ENCODE measurements at places on chromosomes 16 and 17. TPM values are rescaled to one million over a fixed set of nuclear protein-coding genes. Genes with fewer than 3 reads are reported as not detected.
A peak's percentile ranks its signal among the peaks of the same experiment; 100 is the strongest.

RIPOR1 gene
- total RNA-seq: 66.9 TPM

DNA sequence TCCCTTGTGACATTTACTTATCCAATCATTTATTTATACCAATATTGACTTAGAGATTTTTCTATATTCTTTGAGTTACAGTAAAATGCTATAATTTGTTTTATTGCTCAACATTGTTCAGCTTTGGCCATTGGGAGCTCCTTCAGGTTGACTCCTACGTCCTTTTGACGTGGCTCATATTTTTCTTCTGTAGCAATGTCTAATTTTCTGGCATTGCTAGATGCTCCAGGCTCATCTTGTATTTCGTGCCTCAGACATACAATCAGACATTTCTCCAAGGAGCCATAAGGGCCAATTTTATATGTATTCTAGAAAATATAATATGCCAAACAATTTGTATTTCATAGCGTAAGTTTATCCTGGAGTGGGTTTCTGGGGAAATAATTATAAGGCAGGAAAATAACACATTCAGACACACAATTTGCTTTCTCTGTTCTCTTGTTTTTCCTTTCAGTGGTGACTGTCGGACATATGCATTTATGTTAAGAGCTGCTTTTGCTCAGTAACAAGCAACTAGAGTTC is 355.1 kb upstream of the MON1B start:
- DNase-seq: no peak

ADAMTS18 gene
- total RNA-seq: not detected

NTN1 gene
- 142 TPM for total RNA-seq

DNA sequence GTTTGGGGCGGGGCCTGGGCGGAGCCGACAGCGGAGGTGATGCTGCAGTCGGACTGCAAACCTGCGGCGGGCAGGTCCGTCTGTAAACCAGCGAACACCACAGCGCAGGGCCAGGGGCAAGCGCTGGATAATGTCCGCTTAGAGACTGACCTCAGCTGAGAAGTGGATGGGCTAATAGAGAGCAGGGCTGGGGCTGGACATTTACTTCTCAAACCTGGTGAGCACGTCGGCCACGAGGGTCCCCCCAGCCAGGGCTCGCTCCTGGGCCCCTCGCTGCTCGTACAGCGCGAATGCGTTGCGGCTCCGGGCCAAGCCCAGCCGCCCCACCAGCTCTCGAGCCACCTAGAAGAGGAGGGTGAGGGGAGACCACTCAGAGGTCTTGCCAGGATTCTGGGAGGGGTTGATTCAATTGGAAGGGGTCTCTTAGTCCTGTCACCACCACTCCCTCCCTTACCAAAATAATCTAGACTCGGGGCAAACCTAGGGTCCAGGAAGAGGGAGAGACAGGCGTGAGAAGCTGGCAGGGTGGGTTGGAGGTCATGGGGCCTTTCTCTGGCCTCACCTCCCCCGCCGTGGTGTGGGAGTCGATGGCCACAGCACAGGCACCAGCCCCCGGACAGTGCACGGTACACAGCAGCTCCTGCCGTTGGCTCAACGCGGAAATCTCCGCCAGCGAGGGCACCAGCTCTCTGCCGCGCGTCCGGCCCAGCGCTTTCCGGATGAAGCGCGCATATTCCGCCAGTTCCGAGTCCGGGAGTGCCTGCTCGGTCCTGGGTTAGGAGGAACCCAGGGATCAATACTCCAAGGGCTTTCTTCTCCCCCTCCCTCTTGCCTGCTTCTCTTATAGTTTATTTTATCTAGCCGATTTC is 5.8 kb downstream of the PLEKHH3 start:
- DNase-seq: no peak

- DNase-seq: no peak
Observed at GRCh38 chr17:80765241-80765961, 220.8 kb downstream of the RPTOR start.

- DNase-seq: no peak
Observed at GRCh38 chr16:57807252-57807967, 5.1 kb upstream of the KIFC3 start.

DNA sequence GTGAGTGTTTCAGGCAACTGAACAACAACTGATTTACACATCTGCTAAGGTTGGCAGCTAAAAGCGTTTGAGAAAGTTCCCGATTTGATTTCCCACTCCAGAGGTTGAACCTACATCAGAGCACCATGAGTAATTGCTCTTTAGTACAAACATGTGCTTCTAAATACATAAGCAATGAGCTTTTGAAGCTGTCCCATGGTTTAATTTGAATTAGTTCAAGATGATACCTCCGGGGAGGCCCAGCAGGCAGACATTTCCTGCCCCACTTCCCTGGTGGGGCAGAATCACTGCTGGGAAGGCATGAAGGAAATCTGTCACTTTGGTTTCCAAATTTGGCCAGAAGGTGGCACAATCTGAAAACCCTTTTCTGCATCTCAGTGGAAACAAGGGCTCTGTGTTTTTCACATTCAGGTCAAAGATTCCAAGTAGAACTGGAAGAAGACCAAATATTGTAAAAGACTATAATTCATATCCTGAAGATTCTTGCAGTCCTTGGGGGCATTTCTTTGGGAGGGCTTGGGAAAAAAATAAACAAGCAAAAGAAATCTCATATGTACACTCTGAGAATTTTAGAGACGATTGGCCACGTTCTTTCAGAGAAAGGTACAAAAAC is 176.2 kb upstream of the FAM20A start:
- DNase-seq: peak; percentile 85

DNA sequence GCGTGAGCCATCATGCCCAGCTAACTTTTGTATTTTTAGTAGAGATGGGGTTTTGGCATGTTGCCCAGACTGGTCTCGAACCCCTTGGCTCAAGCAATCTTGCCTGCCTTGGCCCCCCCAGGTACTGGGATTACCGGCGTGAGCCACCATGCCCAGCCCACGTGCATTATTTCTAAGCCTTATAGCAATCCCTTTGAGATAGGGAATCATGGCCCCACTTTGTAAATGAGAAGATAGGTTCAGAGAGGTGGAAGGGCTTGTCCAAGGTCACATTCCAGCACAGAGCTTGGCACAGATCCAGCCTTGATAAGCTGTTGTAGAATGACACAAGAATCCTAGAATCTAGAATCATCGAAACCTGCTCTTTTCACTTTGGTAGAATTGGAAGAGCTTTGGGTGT is 4.2 kb upstream of the PYCARD start:
- no peak for DNase-seq

Data from right atrium auricular region (tissue), 2 donors.